ENCODE measurements at places on chromosomes 7 and 10. TPM values are rescaled to one million over a fixed set of nuclear protein-coding genes. Genes with fewer than 3 reads are reported as not detected.

Gene PGAM2
- 711 TPM for total RNA-seq

GRCh38 chr10:116141855-116142254, 131.2 kb downstream of the GFRA1 start:
- no peaks in the 10 kb centered on the region for H3K36me3 ChIP-seq
- H3K4me1 ChIP-seq = no peaks in the 10 kb centered on the region
- H3K27me3 ChIP-seq = peaks cover 2% of the 10 kb centered on the region
- no peak overlapping the region for H3K27ac ChIP-seq

GRCh38 chr10:119801998-119802538, 70.6 kb downstream of the MCMBP start:
- no peak overlapping the region for H3K4me3 ChIP-seq
- no peaks in the 10 kb centered on the region for H3K4me1 ChIP-seq
- H3K27ac ChIP-seq = no peak overlapping the region
- DNase-seq = no peak

GRCh38 chr10:11425296-11425610, 186.2 kb downstream of the USP6NL start:
- H3K27me3 ChIP-seq = no peaks in the 10 kb centered on the region
- no peak overlapping the region for H3K4me3 ChIP-seq
- H3K4me1 ChIP-seq = no peaks in the 10 kb centered on the region
- DNase-seq = no peak
- no peak overlapping the region for H3K27ac ChIP-seq

GRCh38 chr7:106736508-106737201, 75.7 kb upstream of the CCDC71L start:
- no peak for DNase-seq
- no peak overlapping the region for H3K4me3 ChIP-seq
- no peak overlapping the region for H3K27ac ChIP-seq
- H3K4me1 ChIP-seq = no peaks in the 10 kb centered on the region
- no peaks in the 10 kb centered on the region for H3K36me3 ChIP-seq
- no peaks in the 10 kb centered on the region for H3K27me3 ChIP-seq

DNA sequence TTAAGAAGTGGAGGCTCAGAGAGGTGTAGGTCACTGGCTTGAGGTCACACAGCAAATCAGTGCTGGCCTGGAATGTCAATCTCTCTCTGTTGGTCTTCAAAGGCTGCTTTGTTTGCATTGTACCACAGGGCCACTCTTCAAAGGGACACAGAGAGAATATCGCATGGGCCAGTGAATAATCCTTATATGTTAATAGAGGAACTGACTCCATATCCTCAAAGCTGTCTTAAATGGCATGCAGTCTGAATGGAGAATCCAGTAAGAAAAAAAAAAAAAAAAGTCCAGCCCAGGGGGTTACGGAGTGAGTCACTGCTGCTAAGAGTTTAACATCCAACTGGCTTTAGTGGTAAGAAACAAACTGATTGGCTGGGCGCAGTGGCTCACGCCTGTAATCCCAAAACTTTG, 54.1 kb downstream of the NRAP start:
- peaks cover 65% of the 10 kb centered on the region for H3K36me3 ChIP-seq
- H3K4me3 ChIP-seq = no peak overlapping the region
- peaks cover 65% of the 10 kb centered on the region for H3K4me1 ChIP-seq
- DNase-seq = no peak
- H3K27ac ChIP-seq = no peak overlapping the region

Gene SPDYE11
- not detected for total RNA-seq

Gene ANKRD61
- not detected for total RNA-seq

Gene CCDC136
- 7.3 TPM for total RNA-seq

Gene OR2A7
- 0.28 TPM for total RNA-seq

Gene PDSS1
- total RNA-seq = 4.8 TPM

- H3K27ac ChIP-seq = no peak overlapping the region
- H3K4me1 ChIP-seq = peaks cover 29% of the 10 kb centered on the region
- H3K36me3 ChIP-seq = no peaks in the 10 kb centered on the region
- no peak for DNase-seq
- no peak overlapping the region for H3K4me3 ChIP-seq
Measured at GRCh38 chr10:21369697-21370096, 155.8 kb downstream of the SKIDA1 start.

- H3K27me3 ChIP-seq = no peaks in the 10 kb centered on the region
- H3K27ac ChIP-seq = no peak overlapping the region
- no peaks in the 10 kb centered on the region for H3K36me3 ChIP-seq
- H3K4me1 ChIP-seq = no peaks in the 10 kb centered on the region
- no peak for DNase-seq
Measured at GRCh38 chr7:19491821-19492452, 216.9 kb downstream of the POLR1F start.

- no peaks in the 10 kb centered on the region for H3K36me3 ChIP-seq
- H3K27ac ChIP-seq = no peak overlapping the region
- no peaks in the 10 kb centered on the region for H3K4me1 ChIP-seq
Measured at GRCh38 chr7:41107938-41108448, 594.9 kb downstream of the INHBA start.

DNA sequence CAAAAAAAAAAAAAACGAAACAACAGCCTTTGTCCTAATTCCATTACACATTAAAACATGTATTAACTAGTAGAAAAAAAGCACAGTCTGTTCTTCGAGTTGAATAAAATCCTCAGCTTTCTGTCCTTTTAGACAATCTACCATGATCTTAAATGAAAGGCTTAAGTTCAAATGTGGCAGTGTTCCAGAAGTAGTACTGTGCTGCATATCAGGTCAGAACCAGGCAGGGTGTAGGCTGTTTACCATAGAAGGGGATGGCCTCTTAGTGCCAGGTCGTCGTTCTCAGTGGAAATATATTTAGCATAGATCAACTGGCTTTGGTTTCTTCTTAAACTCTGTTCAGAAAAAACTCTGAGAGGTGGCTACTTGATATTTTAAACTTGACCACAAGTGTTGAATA, 612.0 kb downstream of the CNTNAP2 start:
- no peak overlapping the region for H3K27ac ChIP-seq
- no peaks in the 10 kb centered on the region for H3K27me3 ChIP-seq
- DNase-seq = no peak
- no peak overlapping the region for H3K4me3 ChIP-seq
- no peaks in the 10 kb centered on the region for H3K36me3 ChIP-seq
- no peaks in the 10 kb centered on the region for H3K4me1 ChIP-seq

Gene GAD2
- total RNA-seq = not detected

DNA sequence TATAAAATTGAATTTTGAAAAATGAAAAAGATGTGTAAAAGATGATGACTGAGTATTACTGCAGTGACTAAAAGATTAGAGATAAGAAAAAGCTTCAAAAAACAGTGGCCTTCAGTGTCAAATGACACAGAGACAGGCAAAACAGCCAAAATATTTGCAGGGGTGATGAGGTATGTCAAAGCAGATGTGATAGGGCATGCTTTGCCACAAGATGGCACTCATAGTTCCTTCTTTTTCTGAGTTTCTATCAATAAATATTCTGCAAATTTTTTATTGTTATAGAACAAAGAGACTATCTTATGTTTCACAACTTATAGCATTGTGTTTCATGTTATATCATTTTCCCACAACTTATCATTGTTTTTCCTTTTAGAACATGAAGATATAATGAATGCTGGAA, 344.1 kb upstream of the HPS1 start:
- no peak overlapping the region for H3K4me3 ChIP-seq
- no peak for DNase-seq
- H3K27ac ChIP-seq = no peak overlapping the region
- no peaks in the 10 kb centered on the region for H3K36me3 ChIP-seq
- no peaks in the 10 kb centered on the region for H3K4me1 ChIP-seq
- H3K27me3 ChIP-seq = no peaks in the 10 kb centered on the region
